ENCODE measurements at places on chromosomes 16 and 17.

DNA sequence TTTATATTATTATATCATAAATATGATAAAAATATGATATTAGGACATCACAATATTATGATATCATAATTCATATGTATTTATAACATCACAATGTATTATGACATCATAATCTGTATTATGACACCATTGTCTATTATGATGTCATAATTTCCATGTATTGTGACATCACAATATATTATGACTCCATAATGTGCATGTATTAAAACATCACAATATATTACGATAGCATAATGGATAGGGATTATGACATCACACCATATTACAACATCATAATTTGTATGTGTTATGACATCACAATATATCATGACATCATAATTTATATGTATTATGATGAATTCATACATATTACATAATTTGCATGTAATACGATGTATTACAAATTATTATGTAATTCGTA is 1755.9 kb downstream of the TP53TG3F start:
- no peak for DNase-seq

- no peak for DNase-seq
Observed at GRCh38 chr17:71464241-71464640, 656.6 kb upstream of the SOX9 start.

DNA sequence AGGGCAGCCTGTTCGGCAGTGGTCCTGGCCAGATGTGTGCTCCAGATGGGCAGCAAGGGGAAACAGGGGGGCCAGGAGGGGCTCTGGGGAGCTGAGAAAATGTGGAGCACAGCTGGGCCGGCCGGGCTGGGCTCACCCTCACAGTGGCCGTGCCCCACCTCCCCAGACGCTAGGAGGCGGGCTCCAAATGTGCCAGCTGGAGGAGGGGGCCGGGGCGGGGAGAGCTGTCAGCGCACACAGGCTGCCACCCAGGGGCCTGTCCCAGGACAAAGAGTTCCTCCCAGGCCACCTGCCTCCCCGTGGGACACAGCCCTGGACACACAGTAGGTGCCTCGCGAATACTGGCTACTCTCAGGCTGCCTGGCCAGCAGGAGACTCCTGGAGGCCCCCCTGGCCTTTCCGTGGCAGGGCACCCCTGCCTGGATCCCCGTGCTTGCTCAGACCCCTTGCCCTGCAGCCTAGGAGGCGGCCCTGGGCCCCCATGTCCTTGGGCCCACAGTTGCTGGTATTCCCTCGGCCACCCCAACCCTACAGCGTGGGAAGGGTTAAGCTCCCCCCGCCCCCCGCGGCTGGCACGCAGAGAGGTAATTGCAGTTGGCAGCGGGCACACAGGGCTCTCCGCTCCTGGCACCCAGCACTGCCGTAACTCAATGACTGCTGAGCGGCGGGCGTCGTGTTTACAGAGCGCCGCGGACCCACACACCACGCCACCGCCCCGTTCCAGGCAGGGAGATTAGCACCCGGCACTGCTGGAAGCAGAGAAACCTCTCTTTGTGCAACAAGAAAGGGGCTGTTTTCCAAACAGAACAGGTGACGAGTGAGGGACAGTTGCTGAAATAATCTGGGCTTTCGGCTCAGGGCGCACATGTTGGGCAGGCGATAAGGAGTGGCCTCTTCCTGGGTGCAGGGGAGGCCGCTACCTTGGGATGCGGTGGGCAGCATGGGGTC is 32.2 kb downstream of the BAHCC1 start:
- DNase-seq, result no peak

DNA sequence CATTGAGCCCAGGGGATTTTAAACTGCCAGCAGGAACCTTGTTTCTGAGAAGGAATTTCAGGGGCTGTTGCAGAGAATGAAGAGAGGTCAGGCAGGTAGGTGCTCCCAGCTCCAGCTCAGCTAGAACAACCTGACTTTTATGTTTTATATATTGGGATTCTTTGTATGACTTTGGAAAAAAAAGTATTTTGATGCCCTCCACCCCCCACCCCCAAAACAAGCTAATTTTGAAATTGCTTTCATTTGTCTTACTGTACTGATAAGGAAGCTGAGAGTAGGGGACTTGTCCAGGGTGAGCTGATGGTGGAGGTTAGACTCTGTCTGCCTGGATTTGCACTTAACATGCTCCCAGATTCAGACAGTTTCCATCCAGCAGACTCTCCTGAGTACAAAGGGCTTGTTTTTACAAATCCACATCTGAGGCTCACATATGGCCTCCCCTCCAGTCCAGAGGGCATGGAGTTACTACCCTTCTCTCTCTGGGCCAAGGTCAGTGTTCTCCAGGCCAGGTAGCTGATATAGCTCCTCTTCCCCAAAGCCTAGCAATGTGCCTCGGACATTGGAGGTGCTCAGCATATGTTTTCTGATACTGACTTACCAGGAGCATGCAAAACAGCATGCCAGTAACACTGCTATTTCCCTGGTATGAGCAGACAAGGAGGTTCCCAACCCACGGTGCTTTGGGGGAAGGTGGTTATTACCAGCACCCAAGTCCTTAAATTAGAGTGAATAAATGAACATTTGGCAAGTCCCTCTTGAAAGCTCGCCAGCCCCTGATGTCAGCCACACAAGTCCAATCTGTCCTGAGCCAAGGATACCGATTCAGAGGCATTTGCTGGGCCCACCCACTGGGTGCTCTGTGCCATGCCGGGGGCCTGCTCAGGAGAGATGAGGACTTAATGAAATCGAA is 11.3 kb downstream of the STX1B start:
- DNase-seq, result no peak

DNA sequence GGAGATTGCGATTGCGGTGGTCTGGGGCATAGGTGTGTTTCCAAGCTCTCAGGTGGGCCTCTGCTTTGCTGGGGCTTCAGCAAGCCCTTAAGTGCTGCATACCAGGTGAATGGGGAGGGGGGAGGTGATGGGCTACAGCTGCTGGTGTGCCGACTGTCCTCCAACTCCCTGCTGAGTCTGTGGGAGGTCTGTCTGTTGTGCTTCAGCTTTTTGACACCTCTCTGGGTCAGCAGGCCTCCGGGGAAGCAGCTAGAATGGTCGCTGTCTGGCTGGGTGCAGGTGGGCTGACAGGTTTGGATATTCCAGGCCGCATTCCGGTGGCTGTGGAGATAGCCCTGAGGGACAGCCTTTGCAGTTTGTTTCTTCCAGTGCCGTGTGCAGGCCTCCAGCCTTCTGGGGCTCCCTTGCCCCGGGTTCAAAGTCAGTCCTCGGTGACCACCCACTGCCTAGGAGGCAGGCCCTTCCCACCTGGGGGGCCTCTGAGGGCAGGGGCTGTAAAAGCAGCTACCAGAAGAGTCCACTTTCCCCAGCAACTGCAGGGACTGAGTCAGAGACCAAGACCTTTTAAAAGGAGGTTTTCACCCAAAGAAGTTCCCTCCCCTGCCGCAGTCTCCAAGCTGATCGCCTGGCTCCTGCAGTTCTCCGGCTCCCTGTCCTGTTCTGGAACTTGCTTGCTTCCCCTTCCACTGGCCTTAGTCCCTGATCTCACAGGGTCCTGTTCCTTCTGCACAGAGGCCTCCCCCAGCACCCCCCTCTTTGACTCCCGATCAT is 2.0 kb upstream of the TTYH2 start:
- DNase-seq, result no peak

DNA sequence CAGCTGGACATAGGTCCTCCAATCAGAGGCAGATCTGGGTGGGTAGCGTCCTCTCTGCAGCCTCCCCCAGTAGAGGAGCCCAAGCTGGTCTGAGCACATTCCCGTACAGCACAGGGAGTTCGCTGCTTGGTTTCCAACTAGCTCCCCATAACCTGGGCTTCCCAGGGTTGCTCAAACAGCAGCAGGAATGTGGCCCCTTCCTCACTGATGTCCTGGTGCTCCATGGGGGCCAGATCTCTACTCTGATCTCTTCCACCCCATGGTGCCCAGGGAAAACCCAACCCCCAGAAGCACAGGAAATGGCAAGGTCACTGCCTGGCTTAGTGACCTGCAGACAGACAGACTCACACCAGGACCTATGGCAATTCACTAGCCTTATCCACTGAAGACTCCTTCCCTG is 11.1 kb upstream of the MMP2 start:
- DNase-seq, result no peak

DNA sequence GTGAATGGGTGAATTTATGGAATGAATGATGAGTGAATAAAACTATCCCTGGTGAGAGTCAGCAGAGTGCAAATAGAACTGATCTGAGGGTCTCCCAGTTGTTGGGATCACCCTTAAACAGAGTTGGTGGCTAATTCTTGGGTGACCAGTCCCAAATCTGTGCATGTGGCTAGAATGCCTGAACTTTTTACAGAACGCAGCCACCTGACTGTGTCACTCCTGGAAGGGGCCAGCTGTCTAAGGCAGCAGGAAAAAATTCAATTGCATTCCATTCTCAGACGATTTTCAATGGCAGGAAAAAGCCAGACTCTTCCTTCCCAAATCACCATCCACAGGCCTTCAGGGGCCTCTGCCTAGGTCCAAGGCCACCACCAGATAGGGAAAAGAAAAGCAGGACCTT is 43.5 kb downstream of the BEAN1 start:
- no peak for DNase-seq

DNA sequence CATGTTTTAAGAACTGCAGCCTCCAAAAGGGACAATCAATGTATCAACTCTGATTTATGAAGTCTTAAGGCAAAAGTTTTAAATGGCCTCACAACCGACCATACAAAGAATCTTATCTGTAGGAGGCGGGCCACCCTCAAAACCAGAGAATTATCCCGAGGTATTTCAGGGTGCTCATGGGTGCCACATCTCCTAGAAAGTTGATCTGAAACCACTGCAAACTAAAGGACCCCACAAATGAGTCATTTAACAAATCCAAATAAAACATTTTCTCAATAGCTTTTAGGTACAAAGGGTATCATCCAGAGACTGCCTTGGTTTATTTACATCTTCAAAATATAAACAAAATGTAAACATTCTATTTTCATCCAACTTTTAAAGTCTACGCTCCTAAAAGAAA is 6.8 kb downstream of the ERN1 start:
- no peak for DNase-seq

DNA sequence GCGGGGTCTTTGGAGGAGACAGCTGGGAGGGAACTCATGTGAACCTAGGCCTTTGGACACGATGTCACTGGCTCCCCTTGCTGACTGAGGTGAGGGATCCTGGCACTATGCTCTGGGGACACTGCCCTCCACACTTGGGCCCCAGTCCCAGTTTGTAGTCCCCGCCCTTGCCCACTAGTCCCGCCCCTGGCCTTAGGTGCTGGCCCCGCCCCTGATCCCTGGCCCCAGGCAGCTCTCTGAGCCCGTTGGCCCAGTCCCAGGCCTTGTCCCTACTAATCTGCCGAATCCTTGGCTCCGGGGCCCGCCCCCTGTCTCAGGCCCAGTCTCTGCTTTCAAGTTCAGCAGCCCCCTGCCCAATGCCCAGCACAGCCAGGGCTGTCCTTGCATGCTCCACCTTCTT is 61.0 kb downstream of the SMPD3 start:
- DNase-seq, result no peak

DNA sequence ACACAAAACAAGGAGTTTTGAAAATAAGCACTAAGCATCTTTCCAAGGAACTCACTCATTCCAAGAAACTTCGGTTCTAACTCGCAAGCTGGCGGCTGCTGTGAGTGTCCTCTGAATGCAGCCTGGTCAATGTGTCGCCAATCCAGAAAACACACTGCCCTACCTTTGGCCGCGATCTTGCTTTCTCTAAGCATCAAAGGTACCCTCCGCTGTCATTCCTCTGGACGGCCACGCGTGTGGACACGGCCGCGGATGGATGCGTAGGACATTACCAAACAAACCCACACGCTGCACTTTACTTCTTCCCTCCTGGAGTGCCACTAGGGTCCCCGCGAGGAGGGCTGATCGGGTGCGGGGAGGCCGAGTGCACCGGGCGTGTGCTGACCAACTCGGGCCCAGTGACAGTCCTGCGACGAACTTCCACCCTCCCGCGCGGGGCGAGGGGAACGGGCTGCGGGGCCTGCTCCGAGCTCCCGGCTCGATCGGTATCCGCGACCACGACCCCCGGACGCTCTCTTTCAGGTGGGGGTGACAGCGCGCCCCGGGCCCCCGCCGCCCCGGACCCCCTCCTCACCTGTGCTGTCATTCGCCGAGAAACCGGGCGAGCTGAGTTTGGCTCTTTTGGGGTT is 1.1 kb downstream of the CREBBP start:
- no peak for DNase-seq

GRCh38 chr17:46154151-46154816 is 38.9 kb downstream of the KANSL1 start:
- DNase-seq, result no peak

DNA sequence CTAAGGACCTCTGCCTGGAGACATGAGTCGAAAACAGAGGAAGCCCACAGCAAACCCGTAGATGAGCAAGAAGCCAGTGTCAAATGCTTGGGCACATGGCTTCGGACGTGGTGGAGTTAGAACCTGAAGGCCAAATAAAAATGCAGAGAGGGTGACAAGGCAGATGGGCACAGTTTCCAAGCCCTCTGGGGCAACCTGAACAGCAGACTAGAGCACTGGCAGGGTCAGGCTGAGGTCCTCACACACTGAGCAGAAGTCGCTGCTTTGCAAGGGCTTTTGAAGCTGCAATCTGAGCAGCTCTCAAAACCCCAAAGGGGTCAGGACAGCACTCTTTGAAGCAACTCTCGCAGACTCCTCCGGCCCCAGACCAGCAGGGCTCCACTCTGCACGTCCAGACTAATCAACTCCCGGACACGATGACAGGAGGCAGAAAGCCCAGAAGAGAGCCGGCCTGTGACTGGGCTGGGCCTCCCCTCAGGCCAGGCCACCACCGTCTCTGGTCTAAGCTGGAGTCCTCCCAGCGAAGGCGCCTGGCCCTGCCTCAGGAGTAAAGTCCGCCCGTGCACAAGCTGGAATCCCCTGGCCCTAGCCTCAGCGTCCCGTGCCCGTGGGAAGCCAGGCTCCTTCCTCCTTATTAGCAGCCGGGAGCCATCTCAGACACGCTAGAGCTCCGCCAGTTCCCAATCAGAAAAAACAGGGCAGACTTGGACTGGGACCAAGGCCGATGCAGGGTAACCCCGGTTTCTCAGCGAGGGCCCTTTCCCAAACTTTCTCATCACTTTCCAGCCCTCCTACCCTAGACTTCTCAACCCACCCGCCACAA is 924 bp downstream of the SMARCD2 start:
- no peak for DNase-seq

DNA sequence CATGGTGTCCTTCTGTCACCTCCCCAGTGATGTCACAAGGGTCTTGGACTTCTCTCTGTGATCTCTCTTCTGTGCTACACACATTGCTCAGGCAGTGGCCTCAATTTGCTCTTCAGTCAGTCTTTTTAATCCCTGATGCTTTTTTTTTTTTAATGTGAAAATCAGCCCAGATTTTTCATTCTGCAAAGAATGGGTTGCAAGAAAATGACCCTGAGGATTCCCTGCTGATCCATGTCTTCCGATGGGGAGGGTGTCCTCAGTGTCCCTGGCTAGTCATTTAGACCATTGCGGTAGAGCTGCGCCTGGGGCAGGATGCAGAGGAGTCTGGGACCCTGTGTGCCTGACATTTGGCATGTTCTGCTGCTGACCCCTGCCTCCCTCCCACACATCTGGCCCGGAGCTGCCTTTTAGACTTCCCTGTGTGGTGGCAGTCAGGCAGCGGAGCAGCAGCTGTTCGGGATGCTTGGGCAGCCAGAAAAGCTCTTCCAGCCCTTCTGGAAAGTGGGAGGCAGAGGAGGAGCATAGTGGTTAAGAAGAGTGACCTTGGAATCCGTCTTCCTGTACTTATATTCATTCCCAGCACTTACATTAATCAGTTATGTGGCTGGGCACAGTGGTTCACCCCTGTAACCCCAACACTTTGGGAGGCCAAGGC is 12.3 kb downstream of the GPT2 start:
- DNase-seq, result no peak

- DNase-seq, result no peak
Observed at GRCh38 chr17:1485423-1486376, 6.8 kb downstream of the MYO1C start.

- no peak for DNase-seq
Observed at GRCh38 chr17:4326608-4327007, 39.9 kb downstream of the UBE2G1 start.
